CD4-positive, alpha-beta T cell treated with Interleukin-17A for 4 hours (primary cell): ENCODE measurements at places on chromosomes 5 and 9.

GRCh38 chr9:131666774-131667173 is 73.1 kb downstream of the RAPGEF1 start:
- DNase-seq: peak; percentile 70

- DNase-seq: no peak
These were observed 24.5 kb downstream of the ERGIC1 start for GRCh38 chr5:172858511-172858989.

DNA sequence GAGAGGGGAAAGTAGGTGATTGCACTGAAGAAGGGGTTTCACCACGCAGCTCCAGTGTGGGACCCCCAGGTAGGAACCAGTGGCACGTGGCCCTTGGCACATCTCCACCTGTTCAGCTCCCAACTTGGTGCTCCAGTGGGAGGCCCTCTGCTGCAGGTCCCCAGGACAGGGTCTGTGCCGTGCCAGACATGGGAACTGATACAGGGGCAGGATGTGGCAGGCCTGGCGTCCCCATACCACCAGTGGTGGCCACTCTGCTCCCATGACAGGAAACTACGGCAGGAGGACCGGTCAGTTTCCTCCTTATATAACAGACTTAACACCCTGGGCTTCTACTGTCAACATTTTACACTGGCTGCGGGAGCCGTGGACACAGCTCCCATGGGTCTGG is 67.3 kb downstream of the PSMB7 start:
- no peak for DNase-seq

- peak; percentile 24 for DNase-seq
These were observed 2.1 kb downstream of the CCNO start for GRCh38 chr5:55231029-55231918.

- DNase-seq: peak; percentile 19
These were observed 6.0 kb downstream of the EEIG1 start for GRCh38 chr9:127974769-127975261.

GRCh38 chr5:73284220-73284795 is 111.3 kb downstream of the TMEM174 start:
- DNase-seq: no peak

GRCh38 chr5:157047898-157048297 is 11.0 kb downstream of the HAVCR1 start:
- no peak for DNase-seq

- no peak for DNase-seq
These were observed 84.6 kb upstream of the FSTL4 start for GRCh38 chr5:133696782-133697507.

- DNase-seq: no peak
These were observed 585.2 kb upstream of the TUSC1 start for GRCh38 chr9:26263478-26263877.

- no peak for DNase-seq
These were observed 68.9 kb downstream of the PHF2 start for GRCh38 chr9:93645149-93645889.

DNA sequence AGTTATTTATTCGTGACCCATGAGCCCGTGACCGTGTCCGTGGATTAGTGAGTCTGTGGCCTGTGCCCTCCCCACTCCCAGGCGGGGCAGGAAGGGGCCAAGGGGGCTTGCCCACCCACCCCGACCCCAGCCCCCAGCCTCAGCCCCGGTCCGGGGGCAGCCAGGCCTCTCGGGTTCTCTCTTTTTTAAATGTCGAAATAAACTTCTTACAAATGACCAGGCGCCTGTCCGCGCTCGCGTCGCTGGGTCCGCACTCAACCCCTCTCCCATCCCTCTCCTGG is 7.6 kb downstream of the BARHL1 start:
- no peak for DNase-seq

DNA sequence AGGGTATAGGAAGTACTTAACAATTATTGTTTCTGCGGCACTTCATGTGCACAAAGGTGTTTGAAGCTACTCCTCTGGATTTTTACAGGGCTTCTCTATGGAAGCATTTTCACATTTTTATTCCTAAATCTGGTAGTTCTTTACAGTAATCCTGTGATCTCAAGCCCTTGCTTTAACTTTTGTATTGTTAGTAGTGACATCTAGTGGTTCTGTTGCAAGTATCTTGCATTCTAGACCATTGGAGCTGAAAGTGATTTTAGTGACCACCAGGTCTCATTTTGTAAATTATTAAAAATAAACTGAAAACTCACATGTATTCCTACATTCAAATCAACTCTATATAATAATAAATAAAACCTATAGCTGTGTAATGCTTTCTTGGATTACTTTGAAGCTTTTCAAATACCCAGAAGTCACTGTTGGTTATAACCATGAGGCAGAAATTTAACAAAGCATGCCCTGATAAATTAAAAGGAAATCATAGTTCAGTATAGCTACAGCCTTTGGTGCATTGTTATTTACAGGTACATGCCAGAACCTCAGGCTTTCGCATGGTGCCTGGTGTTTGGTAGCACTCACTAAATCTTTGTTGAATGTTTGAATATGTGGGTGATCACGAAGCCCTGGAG is 18.9 kb downstream of the RPS23 start:
- no peak for DNase-seq

- DNase-seq: no peak
These were observed 101.7 kb upstream of the PITX1 start for GRCh38 chr5:135135530-135136226.

DNA sequence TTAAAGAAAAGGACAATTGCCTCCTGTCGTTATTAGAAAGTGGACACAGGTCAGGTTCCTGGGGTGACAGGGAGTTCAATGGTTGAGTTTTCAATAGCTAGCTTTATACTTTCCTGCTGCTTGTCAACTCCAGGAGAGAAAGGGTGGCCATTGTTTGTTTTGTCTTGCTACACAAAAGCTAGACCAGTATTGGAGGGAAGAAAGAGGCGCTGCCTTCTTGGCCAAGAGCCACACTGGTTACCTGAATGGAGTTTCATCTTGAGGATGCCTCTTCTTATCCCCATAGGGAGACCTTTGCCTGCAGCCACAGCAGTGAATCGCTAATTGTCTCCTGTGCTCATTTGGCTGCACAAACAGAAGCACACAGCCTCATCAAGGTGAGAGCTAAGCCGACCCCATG is 279.4 kb upstream of the GRIA1 start:
- no peak for DNase-seq

- DNase-seq: no peak
These were observed 5.5 kb downstream of the SLC25A2 start for GRCh38 chr5:141298376-141298775.

GRCh38 chr9:130402243-130402642 is 42.5 kb upstream of the ASS1 start:
- DNase-seq: no peak

- DNase-seq: no peak
These were observed 599.0 kb downstream of the PRELID2 start for GRCh38 chr5:145236127-145236526.

DNA sequence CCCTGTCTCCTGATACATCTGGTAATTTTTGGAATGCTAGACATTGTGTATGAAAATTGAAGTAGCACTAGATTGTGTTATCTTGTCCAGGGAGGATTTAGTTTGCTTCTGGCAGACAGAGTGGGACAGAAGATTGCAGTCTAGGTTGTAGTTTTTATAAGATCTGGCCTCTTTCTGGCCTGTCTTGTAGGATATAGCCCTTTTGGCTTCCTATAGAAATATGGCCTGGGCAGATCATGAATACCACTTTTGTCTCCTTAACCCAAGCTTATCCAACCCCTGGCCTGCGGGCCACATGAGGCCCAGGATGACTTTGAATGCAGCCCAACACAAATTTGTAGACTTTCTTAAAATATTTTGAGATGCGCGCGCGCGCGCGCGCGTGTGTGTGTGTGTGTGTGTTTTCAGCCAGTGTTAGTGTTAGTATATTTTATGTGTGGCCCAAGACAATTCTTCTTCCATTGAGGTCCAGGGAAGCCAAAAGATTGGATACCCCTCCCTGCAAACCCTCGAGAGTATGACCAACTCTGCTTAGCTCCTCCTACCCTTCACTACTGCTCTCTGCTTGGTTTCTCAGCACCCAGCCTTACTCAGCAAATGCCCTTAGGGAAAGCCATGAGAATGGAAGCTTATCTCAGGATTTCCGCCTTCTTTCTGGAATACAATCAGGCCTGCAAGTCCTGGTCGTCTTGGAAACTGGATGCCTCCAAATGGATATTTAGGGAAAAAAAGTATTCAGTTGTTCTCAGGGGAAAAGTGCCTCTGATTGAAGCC is 26.5 kb downstream of the ANKRD33B start:
- DNase-seq: no peak

DNA sequence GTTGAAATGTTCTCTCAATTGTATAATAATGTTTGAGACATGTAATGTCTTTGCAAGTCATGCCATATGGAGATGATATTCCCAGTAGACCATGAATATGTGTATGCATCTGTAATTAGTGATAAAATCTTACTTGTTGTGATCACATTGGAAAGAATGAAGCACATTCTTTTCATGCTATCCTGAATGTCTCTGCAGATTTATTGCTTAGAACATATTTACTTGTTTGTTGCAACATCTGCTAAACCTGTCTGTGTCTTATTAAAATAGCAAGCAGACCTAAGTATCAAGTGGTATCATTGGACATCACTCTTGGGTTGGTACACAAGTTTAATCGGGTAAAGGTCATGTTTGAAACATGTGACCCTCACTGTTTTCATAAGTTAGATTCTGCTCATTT is 265.5 kb upstream of the CD180 start:
- DNase-seq: no peak

- DNase-seq: no peak
These were observed 1.1 kb downstream of the PDCD1LG2 start for GRCh38 chr9:5511476-5511875.

DNA sequence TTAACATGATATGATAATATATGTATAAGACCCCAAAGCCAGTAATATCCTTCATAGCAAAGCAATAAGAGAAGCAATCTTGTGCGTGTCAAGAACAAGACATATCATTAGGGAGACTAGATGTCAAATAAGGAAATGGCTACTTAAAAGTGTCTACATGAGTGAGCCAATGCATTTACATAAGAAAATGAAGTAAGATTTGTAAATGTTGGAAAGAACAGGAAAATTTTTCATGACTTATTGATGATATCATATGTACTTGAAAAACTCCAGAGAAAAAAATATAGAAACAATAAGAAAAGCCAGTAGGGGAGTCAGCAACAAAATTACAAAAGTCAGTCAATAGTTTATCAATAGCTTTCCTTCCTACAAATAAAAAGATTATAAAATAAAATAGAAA is 13.8 kb upstream of the MCTP1 start:
- no peak for DNase-seq

- DNase-seq: no peak
These were observed 59.5 kb downstream of the FAM114A2 start for GRCh38 chr5:153979028-153979783.

- no peak for DNase-seq
These were observed 42.6 kb downstream of the RASEF start for GRCh38 chr9:83020327-83020726.

DNA sequence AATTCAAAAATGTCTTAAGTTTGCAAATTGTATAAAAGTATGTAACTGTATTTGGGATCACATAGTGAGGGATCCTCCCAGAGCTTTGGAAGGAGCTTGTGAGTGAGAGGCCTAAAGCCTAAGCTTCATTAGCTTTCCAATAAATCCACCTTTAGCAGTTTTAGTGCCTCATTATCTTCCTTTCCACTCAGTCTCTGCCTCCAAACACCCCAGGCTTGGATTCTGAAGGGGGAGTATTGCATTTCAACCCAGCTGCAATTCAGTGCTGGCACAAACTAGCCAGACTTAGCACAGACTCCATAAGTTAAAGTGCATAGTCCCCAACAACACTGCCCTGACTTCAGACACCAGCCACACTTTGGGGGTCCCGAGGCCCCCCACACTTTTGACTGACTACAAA is 113.5 kb downstream of the SMARCA2 start:
- no peak for DNase-seq

DNA sequence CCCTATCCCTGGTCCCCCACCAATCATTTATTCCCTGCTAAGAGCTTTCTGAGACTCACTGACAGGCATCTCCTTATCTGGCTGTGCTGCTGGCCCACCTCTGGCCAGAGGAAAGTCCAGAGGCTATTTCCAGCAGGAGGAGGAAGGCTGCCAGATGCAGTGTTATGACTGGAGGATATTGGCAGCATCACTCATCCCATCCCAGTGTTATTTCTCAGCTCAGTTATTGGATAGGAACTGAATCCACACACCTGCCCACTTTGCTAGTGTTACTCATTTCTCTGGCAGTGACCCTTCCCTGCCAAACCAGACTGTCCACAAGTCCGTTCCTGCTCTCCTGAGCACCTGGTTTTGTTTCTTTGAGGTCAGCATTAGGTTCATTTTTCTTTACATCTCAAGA is 228.2 kb downstream of the GRIA1 start:
- no peak for DNase-seq

GRCh38 chr5:175690586-175690985 is 32.7 kb downstream of the HRH2 start:
- DNase-seq: no peak

DNA sequence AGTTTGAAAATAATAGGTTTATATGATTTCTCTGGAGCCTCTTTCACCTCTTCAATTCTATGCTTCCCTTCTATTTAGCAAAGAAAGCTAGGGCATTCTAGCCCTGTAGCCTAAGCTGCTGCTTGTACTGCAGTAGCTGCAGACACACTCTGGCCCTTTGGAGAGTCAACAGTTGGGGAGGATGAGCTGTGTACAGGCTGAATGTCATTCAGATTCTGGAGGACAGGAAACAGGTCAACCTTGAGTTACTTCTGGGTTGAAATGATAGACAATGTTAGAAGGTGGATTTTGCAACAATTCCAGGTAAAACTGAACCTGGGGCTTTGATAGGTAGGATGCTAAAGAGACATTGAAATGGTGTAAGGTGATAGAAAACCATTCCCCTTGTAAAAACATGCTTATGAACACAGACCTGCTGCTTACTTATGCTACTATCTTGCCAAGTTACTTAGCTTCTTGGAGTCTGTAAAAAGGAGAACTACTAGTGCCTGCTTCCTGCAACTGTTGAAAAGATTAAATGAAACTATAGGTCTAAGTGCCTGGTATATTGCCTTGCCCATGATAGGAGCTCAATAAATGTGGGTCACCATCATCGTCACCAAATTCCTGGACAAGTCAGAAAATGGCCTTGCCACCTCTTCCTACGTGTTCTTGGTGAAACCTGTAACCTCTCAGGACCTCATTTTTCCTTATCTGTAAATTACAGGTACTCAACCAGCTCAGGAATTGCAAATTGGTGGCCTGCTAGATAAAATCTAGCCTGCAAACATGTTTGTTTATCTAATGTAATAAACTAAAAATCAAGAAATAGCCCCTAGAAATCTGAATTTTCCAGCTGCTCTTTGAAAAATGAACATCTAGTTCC is 83.7 kb downstream of the GALNT10 start:
- DNase-seq: no peak

DNA sequence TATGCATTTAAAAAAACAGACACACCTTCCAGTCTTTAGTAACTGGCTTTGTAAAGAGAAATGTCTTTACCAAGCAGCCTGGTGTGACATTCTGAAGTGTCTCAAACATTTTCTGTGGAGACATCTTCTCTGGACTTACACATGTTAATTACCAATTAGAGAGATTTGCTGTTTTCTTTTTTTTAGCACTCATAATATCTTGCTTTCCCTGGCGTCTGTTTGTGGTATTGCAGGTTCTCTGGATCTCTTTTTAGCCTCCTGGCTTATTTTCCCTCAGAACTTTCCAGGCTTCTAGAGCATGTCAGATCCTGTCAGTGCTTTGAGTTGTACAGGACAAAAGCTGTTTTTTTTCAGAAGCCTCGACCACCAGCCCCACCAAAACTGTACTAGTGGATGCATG is 92.5 kb downstream of the MSX2 start:
- no peak for DNase-seq

- DNase-seq: no peak
These were observed 30.4 kb downstream of the GNG10 start for GRCh38 chr9:111691672-111692329.

GRCh38 chr5:39461007-39461682 is 36.4 kb upstream of the DAB2 start:
- no peak for DNase-seq
